Stimulated activated CD4-positive, alpha-beta T cell treated with anti-CD3 and anti-CD28 coated beads, Interleukin-2, amount 100 ng/mL, for 4 hours (primary cell): ENCODE measurements at places on chromosomes 13 and 19.

- DNase-seq = no peak
These were observed 171.4 kb downstream of the OXGR1 start for GRCh38 chr13:96822895-96823294.

GRCh38 chr13:21691928-21692327, 21.1 kb downstream of the FGF9 start:
- DNase-seq = no peak

DNA sequence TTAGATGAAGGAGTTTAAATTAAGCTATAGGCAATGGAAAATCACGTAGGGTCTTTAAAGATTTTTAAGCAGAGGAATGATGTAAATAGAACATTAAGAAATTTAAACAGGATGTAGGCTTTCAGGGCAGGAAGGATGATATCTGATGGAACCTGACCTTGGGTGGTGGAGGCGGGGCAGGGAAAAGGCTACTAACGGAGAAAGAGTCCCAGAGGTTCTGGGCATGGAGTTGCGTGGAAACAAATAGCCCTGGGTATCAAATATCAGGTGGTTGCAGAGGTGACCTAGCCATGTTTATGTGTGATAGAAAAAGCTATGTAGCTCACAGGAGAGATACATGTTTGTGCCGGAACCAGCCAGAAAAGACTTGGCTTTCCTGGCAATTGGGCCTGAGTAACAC, 7.8 kb upstream of the CDK8 start:
- DNase-seq = no peak

DNA sequence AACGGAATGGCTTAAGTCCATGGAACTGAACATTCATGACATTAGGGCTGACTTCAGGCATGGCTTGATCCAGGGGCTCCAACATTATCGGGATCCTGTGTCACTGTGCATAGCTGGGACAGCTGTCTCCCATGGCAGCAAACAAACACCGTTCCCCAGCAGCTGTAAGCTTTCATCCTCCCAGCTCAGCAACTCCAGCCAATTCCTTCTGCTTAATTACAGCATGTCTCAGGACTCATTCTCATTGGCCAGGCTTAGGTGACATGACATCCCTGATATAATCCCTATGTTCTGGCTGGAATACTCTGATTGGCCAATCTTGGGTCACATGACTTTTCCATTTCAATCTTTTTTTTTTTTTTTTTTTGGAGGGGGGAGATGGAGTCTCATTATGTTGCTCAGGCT, 10.9 kb upstream of the TLE5 start:
- DNase-seq = no peak

- DNase-seq = no peak
These were observed 1.1 kb downstream of the ZNF850 start for GRCh38 chr19:36771261-36772231.

DNA sequence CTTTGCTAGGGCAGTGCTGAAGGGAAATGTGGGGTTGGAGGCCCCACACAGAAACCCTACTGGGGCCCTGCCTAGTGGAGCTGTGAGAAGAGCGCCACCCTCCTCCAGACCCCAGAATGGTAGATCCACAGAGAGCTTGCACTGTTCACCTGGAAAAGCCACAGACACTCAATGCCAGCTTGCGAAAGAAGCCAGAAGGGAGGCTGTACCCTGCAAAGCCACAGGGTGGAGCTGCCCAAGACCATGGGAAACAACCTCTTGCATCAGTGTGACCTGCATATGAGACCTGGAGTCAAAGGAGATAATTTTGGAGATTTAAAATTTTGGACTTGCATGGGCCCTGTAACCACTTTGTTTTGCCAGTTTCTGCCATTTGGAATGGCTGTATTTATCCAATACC, 615.4 kb upstream of the MIR17HG start:
- no peak for DNase-seq

DNA sequence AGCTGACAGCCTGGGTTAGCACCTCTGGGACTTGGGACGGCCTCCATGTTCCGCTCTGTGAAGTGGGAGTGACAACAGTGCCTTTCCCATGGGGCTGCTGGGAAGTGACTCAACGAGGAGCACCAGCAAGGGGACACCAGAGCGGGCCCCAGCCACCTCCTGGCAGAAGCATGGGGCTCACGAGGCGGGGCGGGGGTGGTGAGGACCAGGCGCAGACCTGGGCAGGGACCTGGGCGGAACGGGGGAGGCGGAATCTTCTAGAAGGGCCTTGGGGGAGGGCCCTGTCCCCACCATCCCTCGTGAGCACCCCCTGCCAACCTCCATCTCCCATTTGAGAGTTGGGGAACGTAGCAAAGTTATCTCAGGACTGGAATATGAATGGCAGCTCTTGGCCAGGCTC, 37.9 kb downstream of the KDM4B start:
- DNase-seq = no peak

DNA sequence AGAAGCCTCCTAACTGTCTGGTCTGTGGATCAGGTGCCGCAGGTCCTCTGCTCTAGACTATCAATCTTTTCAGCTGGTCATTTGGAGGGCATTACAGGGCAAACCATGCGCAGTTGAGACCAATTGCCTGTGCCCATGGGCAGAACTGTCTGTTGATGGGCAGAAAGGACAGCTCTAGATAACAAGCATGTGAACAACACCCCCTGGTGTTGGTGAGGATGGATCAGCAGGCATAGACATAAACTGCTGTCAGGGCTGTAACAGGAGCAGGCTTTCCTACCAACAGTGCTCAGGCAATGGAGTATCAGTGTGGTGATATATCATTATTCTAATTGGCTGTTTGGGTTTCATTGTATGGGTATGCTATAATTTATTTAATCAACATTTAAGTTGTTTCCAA, 104.7 kb upstream of the KL start:
- DNase-seq = no peak

DNA sequence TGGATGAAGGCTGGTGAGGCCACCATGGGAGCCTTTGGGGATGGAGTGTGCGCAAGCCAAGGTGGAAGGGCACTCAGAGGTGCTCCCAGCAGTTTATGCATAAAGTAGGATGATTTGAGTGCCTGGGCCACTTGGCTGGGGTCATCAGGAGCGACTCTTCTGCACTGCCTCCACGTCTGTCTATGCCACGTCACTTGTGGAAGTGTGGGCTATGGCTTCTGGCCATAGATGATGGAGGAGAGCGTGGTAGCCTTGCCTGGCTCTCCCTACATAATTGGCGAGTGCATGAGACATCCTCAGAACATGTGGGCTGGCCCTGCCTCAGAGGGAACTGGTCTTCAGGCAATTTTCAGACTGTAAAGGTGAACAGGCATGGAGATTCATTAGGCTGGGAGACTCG, 182.9 kb downstream of the TEX29 start:
- no peak for DNase-seq

- no peak for DNase-seq
These were observed 15.2 kb downstream of the CYTH2 start for GRCh38 chr19:48484247-48484893.

DNA sequence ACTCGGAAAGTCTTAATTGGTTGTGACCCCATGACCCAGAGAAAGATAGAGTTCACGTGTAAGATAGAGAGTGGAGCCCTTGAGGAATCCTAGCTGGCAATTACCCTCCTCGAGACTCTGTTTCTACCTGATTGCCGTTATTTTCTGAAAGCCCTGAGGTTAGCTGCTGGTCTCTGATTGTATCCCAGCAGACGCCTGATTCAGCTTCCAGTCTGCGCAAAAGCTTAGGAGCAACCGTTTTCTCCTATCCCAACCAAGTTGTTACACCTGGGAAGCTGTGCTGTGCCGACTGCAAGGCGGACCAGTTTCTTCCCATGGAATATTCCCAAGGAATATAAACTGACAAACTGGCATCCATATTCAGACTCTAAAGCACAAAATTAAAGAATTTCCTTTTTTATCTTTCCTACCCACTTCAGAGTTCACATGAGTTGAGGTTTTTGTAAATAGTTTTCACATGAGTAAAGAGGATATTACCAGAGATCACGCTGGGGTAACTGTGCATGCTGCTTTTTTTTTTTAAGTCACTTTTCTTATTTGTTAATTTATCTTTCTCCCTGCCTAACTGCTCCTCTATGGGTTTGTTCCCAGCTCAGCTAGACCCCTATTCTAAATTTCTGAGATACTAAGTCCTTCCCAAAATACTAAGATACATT, 1.5 kb upstream of the TRPC4 start:
- no peak for DNase-seq

- DNase-seq = no peak
These were observed 96.3 kb upstream of the GPR183 start for GRCh38 chr13:99403458-99403971.

- DNase-seq = no peak
These were observed 54.6 kb upstream of the MYO16 start for GRCh38 chr13:108574856-108575255.

- DNase-seq = no peak
These were observed 11.0 kb downstream of the SIGLEC11 start for GRCh38 chr19:49949742-49950589.

- no peak for DNase-seq
These were observed 827.6 kb downstream of the PCDH9 start for GRCh38 chr13:66402546-66402945.

- no peak for DNase-seq
These were observed at the start of gene CNMD for GRCh38 chr13:52739468-52740071. Gene CNMD, minus strand, starts transcription at chr13:52739820. Its CDS starts 119 bp downstream, at chr13:52739701.

GRCh38 chr19:6743714-6744380, 4.4 kb downstream of the TRIP10 start:
- no peak for DNase-seq

DNA sequence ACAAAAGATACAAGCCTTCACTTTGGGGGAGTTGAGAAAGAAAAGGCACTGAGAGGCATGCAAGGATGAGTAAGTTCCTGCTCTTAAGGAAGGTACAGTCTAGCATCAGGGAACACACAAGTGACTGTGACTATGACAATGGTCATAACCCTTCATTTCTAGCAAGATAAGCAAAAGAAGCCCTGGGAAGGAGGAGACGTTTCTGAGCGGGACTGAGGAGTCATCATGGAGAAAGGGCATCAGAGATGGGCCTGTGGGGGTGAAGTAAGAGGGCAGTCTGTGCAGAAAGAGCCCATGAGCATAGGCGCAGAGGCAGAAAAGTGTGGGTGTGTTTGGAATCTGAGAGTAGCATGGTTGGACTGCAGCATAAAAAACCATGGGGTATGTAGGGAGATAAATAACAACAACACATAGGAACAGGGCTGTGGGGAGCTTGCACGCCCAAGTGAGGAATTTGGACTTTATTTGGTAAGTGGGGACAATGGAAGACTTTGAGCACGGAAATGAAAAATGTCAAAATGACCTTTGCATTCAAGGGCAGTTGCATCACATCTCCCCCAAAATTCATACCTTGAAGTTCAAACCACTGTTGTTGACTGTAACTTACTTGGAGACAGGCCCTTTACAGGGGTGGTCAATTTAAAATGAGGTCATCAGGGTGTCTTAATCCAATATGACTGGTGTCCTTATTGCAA, 86.7 kb downstream of the MBNL2 start:
- no peak for DNase-seq

DNA sequence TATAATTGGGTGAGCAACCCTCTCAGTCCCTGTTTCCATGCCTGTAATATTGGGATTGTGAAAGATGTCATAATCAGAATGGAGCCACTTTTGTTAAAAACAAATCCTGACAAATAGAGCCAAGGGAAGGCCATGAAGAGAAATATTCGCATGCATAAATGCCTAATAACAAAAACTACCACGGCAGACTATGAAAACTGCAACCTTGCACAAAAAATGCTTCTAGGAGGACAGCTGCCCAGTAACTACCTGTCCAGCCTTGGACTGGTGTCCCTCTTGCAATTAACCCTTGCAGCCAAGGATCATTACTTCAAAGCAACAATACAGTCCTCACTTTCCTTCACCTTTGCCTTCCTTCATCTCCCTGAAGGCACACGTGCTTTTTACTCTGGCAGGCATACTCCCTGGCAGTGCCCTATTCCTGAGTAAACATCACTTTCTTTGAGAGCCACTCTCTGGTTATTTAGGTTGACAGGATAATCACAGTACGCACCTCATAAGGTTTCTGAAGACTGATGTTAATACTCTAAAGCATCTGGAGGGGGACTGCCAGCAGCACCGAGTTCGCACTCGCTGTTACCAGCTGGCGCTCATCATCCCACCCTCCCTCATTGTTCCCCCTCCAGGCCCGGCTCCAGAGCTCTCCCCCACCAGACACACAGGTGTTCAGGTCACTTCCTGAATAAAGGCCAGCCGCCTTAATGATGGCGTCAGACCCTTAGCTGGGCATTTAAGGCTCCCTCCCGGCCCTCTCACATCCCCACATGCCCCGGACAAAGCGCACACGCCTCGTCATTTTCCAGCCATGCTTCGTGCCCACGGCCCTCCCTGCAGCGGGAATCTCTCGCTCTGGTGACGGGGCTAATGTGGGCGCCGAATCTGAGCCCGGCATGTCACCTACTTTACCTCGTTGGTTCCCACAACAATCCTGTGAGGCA, 57.3 kb downstream of the CDADC1 start:
- no peak for DNase-seq

DNA sequence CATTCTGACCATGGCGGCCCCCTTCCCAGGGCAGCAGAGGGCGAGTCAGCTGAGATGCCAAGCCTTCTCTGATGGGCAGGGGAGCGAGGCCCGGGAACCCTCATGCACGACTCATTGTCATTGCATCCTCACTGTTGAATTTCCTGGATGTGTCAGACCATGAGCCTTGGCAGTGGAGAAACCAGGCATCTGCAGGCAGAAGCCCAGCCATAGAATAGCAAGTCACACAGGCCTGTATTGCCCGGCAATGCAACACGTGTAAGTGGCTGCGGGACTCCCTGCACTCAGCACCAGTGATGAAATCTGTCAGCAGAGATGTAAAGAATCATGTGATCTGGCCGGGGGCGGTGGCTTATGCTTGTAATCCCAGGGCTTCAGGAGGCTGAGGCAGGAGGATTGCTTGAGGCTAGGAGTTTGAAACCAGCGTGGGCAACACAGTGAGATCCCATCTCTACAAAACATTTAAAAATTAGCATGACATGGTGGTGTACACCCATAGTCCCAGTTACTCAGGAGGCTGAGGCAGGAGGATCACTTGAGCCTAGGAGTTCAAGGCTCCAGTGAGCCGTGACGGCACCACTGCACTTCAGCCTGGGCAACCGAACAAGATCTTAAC, 199.7 kb downstream of the KATNAL1 start:
- no peak for DNase-seq

- DNase-seq = no peak
These were observed 32.2 kb upstream of the TPT1 start for GRCh38 chr13:45373162-45373547.

GRCh38 chr19:52748336-52748950, 13.6 kb upstream of the ZNF611 start:
- no peak for DNase-seq

- DNase-seq = no peak
These were observed 653 bp downstream of the MVB12A start for GRCh38 chr19:17420475-17420924.

GRCh38 chr19:41426952-41427646, at the start of gene B3GNT8:
Gene B3GNT8, minus strand, starts transcription at chr19:41427374. Its CDS starts 596 bp downstream, at chr19:41426778.
- peak; percentile 17 for DNase-seq
